GM04504 (cell line): ENCODE measurements at places on chromosomes 13 and 19.

GRCh38 chr19:50022823-50023222, 2.3 kb downstream of the VRK3 start:
- DNase-seq = no peak

DNA sequence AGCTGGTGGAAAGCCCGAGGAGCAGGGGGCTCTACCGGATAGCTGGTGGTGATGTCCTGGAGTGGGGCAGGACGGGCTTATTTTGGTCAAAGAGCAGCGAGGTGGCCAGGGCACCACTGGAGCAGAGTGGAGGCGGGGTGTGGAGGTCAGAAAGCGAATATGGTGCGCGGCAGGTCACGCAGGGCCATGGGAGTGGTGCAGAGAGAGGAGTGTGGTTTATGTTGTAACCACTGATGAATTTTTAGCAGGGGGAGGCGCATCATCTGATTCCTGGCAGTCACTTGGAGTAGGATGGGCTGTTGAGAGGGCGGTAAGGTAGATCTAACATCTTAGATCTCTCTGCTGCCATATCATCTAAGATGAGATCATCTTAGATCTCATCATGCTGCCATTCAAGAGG, 1.4 kb upstream of the ZNF414 start:
- no peak for DNase-seq

GRCh38 chr19:13134626-13135025, 15.5 kb downstream of the STX10 start:
- no peak for DNase-seq

DNA sequence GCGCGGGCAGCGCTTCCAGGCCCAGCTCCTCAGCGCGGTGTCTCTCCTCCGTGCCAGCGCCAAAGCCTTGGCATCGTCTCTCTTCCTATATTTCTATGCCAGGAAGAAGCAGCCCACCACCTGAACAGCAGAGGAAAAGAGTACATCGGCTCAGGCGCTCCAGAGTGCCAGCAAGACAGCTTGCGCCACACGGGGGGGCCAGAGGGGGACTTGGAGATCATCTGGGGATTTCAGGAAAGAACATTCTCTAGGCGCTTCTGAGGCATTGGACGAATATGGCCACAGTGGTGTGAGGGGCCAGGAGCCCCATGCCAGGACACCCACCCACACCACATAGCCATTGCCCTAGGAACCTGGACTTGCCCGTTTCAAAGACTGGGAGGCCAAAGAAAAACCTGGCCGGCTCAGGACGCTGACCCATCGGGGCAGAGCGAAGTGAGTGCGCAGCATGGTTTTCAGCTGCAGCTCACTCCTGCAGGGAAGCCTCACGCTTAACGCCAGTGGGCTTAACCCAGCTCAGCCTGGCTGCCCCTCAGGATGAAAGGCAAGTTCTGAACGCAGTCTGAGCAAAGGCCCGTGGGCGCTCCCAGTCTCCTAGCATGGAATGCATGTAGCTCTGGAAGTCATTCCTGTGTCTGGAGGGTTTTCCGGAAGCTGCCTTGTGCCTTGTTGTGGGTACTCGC, 62.1 kb downstream of the GGACT start:
- no peak for DNase-seq

DNA sequence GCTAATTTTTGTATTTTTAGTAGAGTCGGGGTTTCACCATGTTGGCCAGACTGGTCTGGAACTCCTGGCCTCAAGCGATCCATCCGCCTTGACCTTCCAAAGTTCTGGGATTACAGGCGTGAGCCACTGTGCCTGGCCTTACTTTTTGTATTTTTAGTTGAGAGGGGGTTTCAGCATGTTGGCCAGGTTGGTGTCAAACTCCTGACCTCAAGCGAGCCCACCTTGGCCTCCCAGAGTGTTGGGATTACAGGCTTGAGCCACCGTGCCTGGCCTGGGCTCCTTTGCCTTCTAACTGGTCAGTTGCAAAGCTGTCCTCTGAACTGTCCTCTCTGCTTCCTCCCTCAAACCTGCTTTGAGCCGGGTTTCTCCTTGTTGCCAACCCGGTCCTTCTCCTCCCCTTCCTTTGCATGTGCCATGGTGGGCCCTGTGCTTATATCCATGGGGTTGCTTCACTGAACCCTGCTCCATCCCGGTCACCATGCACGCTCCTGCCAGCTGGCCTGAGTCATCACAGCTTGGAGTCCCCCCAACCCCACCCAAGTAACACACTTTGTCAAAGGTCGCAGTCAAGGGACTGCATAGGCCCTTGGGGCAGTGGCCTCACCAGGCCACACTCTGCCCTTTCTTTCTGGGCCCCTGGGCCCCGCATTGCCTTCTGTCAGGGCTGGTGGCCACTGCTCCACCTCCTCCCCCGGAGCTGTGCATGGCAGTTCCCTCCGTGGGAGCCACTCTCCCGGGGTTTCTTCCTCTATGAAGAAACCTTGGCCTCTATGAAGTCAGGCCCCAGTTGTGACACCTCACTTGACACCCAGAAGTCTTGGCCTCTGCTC, 21.2 kb downstream of the WTIP start:
- DNase-seq = no peak

GRCh38 chr13:88085036-88085435, 413.9 kb downstream of the SLITRK5 start:
- DNase-seq = no peak

- DNase-seq = no peak
These were observed 14.4 kb upstream of the CYP2A7 start for GRCh38 chr19:40896418-40896796.

- DNase-seq = no peak
These were observed 3.9 kb downstream of the ACP7 start for GRCh38 chr19:39087907-39088686.

- DNase-seq = no peak
These were observed 382.8 kb downstream of the TSHZ3 start for GRCh38 chr19:30966486-30966885.

GRCh38 chr19:37928527-37929286, 21.7 kb downstream of the SIPA1L3 start:
- DNase-seq = no peak

GRCh38 chr13:46855166-46855565, 41.7 kb downstream of the HTR2A start:
- no peak for DNase-seq

- no peak for DNase-seq
These were observed at the start of gene ADM5 for GRCh38 chr19:49689133-49690078. Gene ADM5, plus strand, starts transcription at chr19:49689594. Its CDS starts 244 bp downstream, at chr19:49689838.

DNA sequence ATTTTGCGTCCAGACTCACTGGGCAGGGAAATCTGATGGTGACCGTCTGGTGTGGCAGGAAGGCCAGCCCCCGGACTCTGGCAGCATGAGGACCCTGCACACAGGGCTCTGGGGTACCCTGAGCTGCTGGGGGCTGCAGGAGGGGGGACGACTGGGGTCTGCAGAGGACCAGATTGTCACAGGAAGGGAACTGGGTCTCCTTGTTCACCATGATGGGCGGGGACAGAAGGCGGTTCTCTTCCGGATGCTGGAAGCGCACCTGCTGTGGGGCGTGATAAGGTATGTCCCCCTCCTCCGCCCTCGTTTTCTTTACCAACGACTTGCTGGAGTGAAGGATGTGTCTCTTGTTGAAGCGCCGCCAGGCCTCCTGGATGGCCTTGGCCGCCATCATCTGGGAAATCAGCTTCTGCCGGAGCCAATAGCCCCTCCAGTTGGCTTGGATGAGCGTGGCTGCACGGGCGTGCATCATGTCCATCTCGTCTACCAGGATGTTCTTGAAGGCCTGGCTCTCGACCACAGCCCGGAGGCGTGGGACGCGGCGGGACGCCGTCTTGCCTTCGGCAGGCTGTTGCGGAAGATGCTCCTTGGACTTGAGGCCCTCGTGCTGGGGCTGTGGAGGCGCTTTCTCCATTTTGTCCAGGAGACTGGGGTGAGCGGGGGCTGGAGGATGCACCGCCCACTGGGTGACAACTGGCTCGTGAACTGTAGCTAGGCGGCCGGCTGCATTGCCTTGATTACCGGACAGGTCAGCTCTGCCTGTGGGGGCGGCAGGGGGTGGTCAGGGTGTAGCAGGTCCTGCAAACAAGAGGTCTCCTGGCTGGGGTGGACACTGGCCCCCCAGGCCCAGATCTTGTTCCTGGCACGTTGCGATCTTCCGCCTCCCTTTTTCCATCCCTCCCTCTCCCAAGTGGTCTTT, 7.2 kb downstream of the IQCN start:
- no peak for DNase-seq

- DNase-seq = peak; percentile 68
These were observed at the start of gene HCST for GRCh38 chr19:35901854-35902661. Gene HCST, plus strand, starts transcription at chr19:35902529. Its CDS starts 65 bp downstream, at chr19:35902594.
